ENCODE measurements at places on chromosomes 6 and 20.

GRCh38 chr20:31602779-31603441 lies 2.2 kb upstream of the ID1 start:
- no peak for DNase-seq

DNA sequence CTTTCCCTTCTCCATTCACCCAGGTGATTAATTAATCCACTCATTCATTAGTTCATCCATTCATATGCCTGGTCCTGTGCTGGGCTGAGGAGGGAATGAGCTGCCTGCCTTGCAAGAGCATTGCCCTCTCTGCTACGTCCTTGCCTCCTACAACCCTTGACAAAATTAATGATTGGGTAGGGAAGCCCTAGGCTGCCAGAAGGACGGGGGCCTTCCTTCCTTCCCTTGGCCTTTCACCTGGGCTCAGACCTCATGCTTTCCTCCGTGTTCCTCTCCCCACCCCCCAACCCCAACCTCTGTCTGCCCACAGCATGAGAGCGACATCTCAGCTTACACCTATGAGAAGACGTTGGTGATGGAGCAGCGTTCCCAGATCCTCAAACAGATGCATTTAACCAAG lies 25.6 kb downstream of the SLC12A5 start:
- no peak for DNase-seq

- DNase-seq: peak; percentile 0
Observed at GRCh38 chr6:106628658-106629102, 618 bp downstream of the RTN4IP1 start.

- no peak for DNase-seq
Observed at GRCh38 chr20:33744773-33745385, 13.1 kb downstream of the ZNF341 start.

DNA sequence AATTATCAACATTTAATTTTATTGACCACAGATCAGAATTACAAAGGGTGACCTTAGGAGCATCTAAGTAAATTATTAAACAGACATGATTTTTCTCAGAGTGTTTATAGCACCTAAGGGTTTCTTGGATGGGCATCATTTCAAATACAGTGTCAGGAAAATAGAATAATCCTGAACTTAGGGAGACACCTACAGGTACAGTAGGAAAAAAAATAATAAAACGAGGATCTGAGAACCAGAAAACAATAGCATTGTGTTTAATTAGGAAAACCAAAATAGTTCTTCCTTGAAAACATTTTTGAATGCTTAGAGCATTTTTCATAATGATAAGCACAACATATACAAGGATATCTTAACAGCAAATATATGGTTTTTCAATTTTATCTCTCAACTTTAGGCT lies 39.2 kb downstream of the MMUT start:
- no peak for DNase-seq

DNA sequence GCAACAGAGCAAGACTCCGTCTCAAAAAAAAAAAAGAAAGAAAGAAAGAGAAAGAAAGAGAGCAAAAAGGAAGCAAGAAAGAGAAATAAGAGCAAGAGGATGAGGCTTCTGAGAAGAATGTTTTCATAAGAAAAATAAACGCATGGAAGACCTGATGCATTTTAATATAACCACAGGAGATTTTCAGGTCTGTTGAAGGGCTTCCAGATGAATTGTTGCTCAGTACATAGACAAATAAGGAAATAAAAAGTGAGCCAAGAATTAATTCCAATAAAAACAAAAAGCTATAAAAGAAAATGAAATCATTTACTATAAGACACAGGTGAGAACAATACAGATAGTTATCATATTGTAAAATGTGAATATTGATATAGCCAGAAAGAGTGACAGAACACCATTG lies 43.5 kb downstream of the PERP start:
- no peak for DNase-seq

DNA sequence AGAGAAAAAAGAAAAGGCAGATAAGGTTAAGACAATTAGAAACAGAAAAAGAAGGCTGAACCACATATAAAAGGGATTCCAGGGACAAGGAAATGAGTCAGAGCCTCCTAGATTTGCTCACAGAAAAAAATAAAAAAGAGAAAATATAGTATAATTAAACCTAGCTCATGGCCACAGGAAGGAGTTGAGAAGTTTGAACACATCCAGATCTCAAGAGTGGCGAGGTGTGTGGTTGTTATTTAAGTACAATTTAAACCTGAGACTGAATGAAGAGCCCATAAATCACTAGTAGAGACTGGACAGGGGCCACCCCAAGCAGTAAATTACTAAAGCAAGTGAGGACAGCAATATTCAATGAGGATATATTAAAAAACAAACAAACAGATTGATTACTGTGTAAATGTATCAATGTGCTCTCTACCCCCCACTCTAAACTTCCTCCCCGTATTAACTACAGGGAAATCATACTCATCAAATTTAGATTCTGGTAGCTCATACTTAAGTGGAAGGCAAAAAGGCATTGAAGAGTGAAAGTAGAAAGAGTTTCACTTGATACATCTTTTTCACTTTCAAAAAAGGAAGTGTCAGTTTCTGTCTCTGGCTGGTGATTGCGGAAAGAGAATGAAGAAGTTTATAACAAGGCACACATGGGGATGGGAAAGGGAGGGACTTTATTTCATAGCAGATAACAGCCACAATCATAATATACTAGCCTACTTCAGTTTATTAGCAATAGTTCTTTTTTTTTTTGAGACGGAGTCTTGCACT lies 49.3 kb upstream of the SCAF8 start:
- no peak for DNase-seq

DNA sequence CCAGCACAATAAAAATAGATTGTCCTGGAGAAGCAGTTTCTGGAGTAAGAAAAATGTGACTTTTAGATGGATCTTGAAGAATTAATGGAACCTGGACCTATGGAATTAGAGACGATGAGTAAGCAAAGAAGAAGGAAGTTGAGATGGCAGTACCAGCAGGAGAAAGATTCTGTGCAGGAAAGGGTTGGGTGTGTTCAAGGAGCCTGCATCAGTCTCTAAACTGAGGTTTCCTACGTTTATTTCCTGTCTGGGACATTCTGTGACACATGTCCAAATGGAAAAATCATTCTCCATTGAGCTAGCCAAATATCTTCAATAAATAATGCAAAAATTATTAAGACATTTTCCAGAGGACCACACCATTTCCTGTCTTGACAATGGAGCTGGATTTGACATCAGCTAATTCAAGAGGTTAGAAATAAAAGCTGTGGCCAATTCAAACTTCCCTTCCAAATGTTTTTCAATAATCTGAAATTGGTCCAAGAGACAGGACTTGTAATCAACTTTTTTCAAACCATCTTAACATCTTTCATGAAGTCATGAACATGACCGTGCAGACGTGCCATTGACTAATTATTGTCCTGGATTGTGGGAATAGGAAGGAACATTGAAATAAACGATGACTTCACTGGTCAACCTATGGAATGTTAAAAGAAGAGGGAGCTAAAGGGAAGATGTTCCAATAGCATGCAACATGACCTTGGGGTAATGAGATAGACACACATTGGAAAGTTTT lies 198.3 kb downstream of the ZNF217 start:
- no peak for DNase-seq

Measured in large intestine (tissue), 12 donors.